Retinal pigment epithelial cell (primary cell): ENCODE measurements at places on chromosomes 13 and 19.

DNA sequence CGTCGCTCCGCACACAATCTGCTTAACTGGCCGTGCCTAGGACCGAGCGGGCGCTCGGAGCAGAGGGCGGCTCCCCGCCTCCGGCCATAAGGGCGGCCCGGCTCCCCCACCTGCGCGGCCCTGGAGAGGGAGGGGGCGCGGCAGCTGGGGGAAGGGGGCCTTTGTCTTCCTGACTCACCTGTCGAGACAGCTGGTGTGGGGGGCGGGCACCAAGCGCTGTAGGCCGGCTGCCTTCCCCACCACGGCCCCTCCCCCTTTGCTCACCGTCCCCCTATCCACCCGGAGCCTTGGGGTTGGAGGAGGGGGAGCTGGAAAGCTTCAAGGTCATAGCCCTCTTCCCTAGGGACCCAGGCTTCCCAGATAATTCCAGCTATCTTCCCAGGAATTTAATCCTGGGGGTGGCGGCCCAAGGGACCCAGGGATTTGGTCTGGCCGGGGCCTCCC lies 1.2 kb downstream of the VASP start:
- no peak for DNase-seq

GRCh38 chr13:46507981-46508380 lies 45.0 kb upstream of the LRCH1 start:
- no peak for DNase-seq

DNA sequence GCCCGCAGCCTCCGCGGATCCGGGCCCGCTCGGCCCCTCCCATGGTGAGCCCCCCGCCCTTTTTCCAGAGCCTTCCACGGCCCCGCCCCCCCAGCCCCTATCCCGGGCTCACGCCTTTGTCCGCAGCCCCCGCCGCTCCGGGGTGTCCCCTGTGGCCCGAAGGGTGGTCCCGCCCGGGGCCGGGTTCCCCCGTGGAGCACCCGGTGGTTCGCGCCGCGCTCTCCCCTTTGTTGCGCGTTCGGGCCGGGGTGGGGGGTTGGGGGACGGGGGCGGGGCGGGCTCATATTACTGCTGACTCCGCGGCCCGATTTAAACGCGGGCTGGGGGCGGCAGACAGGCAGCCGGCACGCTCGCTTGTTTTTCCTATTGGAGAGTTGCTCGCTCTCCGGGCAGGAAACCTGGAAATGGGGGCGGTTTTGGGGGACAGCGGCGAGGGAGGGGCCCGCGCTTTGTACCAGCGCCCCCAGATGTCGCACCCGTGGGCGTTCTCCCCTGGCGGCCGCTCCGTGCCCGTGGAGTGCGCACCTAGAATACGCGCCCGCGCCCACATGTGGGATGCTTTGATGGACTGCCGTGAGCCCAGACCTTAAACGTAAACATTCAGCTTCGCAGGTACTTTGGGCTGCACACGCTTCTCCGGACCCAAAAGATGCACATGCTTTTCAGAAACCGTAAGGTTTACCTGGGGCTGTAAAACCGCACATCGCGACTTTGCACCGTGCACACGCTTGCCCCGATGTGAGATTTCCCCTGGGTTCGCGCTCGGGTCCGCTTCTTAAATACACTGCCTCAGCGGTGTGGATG lies 699 bp downstream of the PTOV1 start:
- DNase-seq, result no peak

GRCh38 chr13:77810878-77811277 lies 107.8 kb downstream of the EDNRB start:
- no peak for DNase-seq

- no peak for DNase-seq
Measured at GRCh38 chr13:111382411-111382810, 62.0 kb downstream of the TEX29 start.

DNA sequence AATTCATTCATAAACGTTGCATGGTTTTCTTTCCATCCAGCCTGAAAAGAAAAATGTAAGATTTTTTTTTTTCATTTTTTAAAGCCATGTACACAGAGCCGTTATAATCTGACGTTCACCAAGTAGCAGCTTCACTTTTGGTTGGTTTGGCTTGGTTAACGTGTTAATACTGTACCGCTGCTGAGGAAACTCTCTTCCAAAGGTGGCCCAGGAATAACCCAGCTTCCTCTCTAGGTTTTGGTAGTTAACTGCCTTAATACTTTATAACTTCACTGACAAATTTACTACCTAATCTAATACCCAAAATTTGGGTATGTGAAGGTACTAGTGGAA lies 1.7 kb downstream of the INTS6 start:
- DNase-seq, result no peak

- no peak for DNase-seq
Measured at GRCh38 chr13:113456116-113456702, 2.9 kb upstream of the ADPRHL1 start.

- DNase-seq, result no peak
Measured at GRCh38 chr13:90633849-90634248, 713.6 kb upstream of the MIR17HG start.
